ENCODE measurements at places on chromosomes 16 and 17.

- DNase-seq, result no peak
Measured at GRCh38 chr16:51648526-51648925, 497.5 kb upstream of the SALL1 start.

- peak; percentile 65 for DNase-seq
Measured at GRCh38 chr17:16215965-16216316, 607 bp upstream of the NCOR1 start.

DNA sequence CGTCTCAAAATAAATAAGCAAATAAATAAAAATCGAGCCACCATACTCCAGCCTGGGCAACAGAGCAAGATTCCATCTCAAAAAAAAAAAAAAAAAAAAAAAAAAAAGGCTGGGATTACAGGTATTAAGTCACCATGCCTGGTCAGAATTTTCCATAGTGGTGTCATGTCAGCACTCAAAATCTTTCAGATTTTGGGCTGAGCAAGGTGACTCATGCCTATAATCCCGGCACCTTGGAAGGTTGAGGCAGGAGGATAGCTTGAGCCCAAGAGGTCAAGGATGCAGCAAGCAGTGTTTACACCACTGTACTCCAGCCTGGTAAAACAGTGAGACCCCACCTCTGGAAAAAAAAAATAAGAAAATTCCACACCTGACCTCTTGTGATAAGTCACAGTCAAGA, 52.2 kb downstream of the FBXL20 start:
- no peak for DNase-seq

- DNase-seq, result no peak
Measured at GRCh38 chr17:48882272-48882671, 10.3 kb upstream of the ATP5MC1 start.

DNA sequence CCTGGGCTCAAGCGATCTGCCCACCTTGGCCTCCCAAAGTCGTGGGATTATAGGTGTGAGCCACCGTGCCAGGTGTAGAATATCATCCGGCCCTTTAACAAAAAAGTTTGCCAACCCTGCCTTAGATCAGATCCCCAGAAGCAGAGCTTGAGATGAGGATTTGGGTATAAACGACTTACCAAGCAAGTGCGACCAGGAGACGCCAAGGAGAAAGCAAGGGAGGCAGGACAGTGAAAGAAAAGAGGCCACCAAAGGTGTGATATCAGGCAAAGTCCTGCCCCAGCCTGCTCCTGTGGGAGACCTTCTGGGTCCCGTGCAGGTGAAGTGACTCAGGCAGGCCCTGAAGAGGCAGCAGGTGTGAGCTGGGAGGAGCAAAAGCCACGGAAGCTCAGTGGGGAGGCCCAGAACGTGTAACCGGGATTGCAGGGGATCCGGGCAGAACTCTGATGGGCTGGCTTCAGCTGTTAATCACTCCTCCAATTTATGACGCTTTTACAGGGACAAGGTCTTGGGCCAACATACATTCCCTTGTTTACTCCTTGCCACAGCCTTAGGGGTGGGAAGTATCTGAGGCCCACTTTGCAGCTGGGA, 14.1 kb upstream of the CALB2 start:
- DNase-seq, result no peak

Data from iris pigment epithelial cell (primary cell).